ENCODE measurements at places on chromosomes 7 and 10.

DNA sequence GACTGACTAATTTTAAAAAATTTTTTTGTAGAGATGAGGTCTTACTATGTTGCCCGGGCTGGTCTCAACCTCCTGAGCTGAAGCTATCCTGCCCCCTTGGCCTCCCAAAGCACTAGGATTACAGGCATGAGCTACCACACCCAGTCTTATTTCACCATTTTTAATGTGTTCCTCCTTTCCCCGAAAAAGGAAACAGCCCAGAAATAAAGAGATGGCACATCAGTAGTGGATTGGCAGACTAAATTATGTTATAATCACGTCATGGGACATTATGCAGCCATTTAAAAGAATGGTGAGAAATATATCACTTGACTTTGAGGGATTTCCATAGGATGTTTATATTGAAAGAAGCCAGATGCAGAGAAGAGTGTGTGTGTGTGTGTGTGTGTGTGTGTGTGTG, 40.5 kb downstream of the CAPZA2 start:
- DNase-seq: no peak

GRCh38 chr10:124347956-124348355, 70.8 kb downstream of the OAT start:
- no peak for DNase-seq

DNA sequence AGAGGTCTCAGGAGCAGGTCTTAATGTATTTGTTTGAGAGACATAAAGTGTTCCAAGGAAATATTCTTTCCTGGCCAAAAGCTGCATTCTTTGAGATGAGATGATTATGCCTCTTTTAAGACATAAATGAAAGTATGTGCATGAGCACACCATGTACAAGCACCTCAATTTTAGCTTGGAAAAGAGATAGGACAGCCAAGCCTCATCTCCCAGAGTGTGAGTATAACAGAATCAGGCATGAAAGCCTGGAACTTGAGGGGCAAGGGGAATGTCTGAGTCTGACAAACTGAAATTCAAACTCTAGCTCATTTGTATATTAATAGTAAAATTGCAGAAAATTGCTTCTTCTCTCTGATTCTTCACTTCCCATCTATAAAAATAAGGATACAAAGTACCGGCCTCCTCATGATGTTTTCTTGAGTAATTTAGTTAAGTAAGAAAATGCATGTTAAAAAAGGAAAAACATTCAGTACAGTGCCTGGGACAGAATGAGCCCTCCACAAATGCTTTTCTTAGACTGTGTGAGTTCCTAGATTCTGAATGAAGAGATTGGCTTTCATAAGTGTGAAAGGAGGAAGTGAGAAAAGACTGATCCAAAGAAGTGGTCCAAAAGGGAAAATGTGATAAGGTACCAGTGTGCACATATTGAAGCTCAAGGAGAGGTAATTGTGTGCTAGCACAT, 1260.9 kb upstream of the SORCS1 start:
- no peak for DNase-seq

DNA sequence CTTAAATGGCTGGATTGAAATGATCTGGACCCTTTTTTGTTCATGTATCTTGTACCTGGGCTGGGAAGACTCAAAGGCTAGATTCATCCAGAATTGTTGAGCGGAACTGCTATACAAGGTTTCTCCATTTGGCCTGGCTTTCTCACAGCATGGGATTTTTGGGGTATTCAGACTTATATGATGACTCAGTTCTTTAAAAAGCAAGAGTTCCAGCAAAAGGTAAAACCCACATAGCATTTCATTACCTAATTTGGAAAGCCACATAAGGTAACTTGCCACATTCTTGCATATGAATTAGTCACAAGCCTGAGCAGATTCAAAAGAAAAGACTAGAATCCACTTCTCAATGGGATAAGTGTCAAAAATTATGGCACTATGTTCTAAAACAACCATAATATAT, 137.4 kb downstream of the HGF start:
- no peak for DNase-seq

GRCh38 chr7:35792472-35792871, 8.4 kb upstream of the SEPTIN7 start:
- no peak for DNase-seq

GRCh38 chr7:106463851-106464611, 179.2 kb upstream of the NAMPT start:
- no peak for DNase-seq

DNA sequence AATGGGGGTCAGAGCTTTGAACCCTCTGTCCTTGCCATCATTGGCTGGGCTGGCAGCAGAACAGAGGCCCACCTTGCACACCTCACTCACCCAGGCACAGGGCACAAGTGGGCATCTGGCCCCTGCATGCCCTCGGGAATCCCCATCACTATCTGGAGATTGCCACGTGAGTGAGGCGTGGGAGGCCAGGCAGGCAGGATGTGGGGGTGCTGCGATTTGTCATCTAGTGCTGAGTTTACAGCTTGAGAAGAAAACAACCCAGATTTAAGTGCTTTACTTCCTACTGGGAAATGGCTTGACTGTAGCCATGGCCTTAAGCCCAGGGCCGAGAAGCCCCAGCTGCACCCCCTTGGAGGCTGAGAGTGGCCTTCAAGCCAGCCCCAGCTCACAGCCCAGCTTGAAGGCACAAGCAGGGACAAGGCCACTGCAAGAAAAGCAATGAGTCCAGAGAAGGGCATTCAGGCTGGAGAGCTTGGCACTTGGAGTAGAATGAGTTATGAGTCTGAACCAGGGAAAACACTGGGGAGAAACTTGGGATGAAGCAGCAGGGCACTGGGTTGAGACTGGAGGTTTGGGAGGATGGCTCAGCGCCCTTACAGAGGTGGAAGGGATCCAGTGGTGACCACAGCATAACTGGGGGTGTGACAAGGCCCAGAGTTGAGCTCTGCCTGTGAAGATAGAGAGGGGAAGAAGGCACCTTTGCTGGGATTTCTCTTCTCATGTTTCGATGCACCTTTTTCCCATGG, 123.0 kb downstream of the CXCL12 start:
- no peak for DNase-seq

DNA sequence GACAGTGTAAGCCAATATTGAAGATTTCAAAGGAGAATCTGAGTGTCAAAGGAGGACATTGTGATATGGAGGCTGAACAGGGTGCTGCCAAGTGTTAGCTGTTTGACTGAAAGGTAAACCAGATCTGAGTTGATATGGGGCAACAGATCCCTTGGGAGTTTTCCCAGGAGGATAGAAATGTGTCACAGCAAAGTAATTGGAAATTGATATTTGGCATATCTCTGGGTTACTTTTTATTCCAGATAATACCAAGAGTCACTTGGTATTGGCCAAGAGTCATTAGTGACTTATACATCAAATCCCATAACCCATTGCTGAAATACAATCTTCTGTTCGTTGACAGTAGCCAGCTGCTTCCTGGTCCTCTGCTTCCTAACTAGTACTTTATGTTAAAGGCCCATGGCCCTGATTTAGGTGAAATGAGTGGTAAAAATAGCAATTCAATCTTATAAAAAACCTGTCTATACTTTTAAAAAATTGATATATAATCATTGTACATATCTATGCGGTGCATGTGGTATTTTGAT, 922.9 kb downstream of the LRMDA start:
- DNase-seq: no peak

GRCh38 chr10:103445767-103446567, 6.2 kb downstream of the CALHM2 start:
- no peak for DNase-seq

DNA sequence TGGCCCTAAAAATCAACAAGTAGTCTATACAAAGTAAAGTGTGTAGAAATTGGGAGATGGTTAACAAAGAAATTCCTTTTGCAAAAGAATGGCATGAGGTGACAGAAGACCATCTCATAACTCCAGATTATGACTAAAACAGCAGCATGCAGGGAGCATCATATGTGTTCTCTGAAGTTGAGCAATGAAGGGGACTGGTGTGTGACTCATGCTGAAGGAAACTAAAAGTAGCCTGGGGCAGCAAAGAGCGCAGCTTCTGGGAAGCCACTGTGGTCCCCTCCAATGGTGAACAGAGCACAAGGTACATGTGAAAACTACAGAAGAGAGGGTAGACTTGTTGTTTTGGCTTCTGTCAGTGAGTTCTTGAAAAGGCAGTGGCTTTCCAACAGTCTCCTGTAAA, 133.4 kb downstream of the MACC1 start:
- DNase-seq: no peak

DNA sequence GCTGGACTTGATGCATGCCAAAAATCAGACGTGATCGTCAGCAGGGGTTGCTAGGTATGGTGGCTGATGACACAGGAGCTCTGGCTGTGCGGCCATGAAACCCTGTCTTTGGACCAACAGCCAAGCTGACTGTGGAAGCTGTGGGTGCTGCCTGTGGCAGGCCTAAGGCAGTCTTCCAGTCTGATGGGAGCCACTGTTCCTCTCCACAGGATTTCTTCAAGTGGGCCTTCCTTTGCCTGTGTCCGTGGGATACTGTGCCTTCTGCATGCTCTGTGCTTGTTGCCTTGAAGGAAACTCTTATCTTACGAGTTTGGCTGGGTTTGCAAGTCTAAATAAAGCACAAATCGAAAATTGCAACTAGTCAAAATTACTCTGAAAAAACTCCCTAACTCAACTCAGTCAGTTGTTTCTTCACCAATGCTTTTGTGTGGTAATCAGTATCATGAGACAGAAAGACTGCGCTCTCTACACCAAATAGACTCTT, 101.9 kb upstream of the PDLIM1 start:
- DNase-seq: no peak

GRCh38 chr10:79316671-79317431, 30.4 kb upstream of the PPIF start:
- DNase-seq: no peak

GRCh38 chr10:92381543-92381954, 90.6 kb downstream of the MARCHF5 start:
- DNase-seq: no peak

DNA sequence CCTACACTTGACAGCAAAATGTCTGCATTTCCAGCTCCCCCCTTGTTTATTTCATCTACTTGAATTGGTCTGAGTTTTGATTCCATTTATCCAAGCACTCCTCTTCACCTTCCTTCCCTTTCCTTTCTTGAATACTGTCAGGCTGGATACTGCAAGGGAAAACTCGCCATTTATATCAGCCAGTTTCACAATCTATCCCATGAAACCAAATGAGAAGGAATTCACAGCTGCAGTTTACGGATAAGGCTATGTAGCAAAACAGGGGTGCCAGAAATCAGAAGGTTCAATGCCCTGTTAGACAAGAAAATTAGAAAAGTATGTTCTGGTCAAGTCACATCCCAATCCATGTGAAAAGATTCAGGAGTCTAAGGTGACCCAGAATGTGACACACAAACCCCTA, 28.1 kb downstream of the CCDC6 start:
- no peak for DNase-seq

Data from stimulated activated CD4-positive, alpha-beta T cell treated with anti-CD3 and anti-CD28 coated beads, Interleukin-1b, Interleukin-23, amount 100 ng/mL, for 24 hours (primary cell).